ENCODE measurements at places on chromosomes 5 and 9.

GRCh38 chr5:180207593-180207992, 1.4 kb downstream of the RASGEF1C start:
- DNase-seq, result no peak

DNA sequence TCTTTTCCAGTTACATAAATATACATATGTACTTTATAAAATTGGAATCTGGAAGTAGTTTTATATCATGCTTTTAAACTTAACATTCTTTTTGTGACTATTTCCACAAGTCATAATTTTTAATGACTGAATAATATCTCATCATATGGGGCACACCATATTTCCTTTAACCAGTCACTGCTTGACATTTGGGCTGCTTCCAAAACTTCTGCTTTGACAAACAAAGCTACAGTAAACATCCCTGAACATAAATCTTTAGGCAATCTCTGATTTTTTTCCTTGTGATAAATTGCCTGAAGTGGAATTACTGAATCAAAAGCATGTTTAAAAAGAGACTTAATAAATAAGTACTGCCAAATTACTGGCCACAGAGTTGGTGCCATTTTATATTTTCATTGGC, 178.0 kb downstream of the FSTL4 start:
- DNase-seq, result no peak

DNA sequence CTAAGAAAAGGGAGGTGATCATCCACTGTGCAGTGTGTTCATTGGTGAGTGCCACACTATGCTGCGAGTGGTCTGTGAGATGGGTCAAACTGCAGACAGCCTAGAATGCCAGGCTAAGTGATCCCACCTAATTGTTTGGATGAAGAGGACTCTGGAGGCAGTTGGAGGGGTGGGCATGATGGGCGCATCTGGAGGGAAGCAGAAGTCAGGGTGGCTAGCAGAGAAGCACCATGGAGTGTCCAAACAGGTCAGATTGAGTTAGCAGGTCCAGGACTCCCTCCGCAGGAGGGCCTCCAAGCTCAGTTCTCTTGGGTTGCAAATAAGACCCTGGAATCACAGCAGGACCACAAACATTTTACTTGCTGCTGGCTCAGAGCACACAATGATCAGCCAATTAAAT, 19.9 kb upstream of the ANGPTL2 start:
- DNase-seq, result no peak

DNA sequence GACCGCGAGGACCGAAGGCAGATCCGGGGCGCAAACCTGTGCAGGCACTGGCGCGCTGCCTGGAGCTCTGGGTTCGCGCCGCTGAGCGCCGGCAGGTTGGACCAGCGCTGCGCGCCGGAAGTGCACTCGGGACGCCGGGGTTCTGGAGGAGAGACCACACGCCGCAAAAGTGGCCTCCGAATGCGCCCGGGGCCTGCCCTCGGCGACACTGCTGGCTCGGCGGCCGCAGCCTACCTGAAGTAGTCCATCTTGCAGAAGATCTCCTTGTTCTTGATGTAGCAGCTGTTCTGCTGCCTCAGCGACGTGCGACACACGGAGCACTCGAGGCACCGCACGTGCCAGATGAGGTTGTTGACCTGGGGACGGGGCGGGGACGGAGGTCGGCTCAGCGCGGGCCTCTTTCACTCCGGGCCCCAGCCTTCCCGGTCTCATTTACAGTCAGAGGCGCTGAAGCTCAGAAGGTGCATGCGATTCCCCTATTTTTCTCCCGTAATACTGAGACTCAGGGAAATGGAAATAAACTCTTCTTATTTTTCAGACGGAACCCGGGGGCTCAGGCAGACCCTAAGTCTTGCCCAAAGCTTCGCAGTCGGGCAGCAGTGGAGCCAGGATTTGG, 2.5 kb downstream of the LHX6 start:
- no peak for DNase-seq

DNA sequence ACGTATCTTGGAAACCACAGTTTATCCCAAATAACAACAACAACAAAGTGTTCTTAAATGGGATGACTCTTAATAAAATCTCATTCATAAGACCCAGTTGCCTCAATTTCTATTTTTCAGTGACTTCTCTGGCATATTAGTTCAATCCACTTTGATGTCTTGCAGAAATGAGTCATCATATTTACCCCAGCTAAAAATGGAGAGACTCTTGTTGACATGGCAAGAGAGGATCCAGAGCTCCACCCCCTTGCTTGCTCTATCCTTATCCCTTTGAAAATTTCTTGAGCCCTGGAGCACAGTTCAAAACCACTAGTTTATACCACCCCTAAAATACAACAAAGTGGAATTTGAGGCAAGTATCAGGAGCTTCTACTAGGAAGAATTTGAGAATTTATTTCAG, 20.8 kb downstream of the VCAN start:
- no peak for DNase-seq

GRCh38 chr9:112784020-112784785, 33.6 kb downstream of the SNX30 start:
- DNase-seq, result no peak

DNA sequence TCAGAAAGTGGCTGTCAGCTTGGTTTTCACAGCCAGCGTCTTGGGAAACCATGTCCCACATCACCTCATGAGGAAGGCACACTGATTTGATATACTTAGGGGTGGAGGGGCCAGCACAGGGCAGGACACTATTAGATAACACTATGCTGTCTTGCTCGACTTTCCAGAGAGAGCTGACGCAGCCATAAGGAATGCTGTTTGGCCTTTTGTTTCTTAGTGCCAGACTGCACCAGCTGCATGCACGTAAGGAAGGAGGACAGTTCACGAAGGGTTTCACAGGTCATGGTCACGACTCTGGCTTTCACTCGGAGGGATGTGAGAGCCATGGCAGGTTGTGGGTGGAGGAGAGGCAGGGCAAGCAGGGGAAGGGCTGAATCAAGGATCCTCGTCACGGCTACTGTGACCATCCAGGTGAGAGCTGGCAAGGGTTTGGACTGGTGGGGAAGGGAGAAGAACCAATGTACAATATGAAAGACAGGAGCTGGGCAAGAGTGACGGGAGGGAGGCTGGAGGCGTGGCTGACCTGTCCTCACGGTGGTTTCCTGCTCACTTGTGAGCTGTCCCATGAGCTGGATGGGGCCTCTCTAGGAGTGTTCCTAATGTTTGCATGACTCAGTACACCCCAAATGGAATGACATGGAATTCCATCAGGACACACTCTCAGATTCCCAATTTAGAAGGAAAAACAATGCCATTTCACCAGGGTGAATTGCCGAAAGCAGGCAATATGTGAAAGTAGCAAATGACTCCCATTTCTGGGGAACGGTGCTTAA, 61.7 kb downstream of the OTULIN start:
- DNase-seq, result no peak

DNA sequence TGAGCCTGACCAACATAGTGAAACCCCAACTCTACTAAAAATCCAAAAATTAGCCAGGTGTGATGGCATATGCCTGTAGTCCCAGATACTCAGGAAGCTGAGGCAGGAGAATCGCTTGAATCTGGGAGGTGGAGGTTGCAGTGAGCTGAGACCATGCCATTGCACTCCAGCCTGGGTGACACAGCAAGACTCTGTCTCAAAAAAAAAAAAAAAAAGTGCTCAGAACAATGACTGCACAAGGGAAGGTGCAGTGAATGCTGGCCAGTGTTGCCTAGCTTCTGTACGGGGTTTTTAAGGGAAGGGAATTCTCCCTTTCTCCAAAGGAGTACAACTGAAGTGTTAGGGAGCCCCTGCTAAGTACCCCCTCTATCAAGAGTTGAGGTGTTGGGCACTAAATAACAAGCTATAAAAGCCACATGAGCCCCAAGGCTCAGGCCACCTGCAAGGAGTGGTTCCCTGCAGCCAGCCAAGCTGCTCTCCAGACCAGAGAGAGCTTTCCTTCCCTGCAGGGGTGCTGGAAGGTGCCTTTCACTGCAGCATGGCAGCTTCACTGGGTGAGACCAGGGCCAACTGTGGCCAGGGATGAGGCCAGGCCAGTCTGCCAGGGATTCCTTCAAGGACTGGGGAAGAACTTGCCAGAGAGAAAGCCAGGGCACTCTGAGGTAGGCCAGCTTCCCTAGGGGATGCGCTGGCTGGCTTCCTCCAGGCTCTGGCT, 14.8 kb downstream of the GADD45G start:
- no peak for DNase-seq

DNA sequence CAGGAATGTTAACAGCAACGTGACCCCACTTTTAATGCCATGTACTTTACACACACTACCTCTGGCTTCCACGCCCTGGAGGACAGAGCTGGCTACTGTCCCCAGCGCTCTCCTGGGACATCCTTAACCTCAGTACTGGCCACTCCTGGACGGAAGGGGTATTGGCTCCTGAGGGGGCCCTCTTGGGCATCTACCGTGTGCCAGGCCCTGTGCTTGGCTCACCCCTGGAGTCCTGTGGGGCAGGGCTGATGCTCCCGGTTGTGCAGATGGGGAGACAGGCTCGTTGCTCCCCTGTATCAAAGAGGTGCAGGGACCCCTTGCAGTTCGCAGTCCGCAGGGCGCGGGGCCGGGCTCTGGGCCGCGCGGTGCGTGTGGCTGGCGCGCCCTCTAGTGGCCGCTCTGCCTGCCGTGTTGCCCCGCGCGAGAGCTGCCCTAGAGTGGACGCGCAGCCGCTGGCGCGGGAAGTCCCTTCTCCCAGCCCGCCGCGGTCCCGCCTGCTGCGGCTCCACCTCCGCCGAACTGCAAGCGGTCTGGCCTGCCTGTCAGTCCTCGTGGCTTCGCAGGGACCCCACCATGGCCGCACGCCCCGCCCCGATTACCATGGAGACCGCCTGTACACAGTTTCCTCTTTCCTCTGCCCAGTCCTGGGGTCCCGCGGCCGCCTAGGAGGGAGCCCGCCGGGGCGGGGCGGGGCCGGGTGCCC, at the start of gene WDR38:
Gene WDR38 (plus strand): TSS at position 632 of the 703 bp plus-strand sequence. CDS start 72 bp downstream, outside the sequence.
- DNase-seq, result peak; percentile 80

DNA sequence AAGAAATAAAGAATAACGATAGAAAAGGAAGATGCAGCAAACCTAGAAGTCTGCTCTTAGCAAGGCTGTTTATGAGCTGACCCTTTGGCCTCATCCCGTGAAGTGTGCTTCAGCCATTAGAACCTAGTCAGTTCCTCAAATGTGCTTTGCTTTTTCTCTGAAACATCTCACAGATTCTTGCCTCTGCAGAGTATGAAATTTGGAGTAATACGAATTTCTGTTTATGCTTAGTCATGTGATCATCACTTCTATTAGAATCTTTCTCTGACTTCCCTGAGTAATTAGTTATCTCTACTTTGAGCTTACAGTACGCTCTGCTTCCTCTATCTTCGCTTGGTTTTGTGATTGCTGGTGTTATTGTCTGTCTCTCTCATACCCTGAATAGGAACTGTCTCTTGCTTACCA, 11.3 kb downstream of the CYSTM1 start:
- no peak for DNase-seq

GRCh38 chr5:97191893-97192292, 8.8 kb upstream of the RIOK2 start:
- DNase-seq, result no peak

GRCh38 chr9:132007371-132008025, 72.2 kb downstream of the MED27 start:
- DNase-seq, result no peak

- DNase-seq, result no peak
Measured at GRCh38 chr9:138112090-138112748, 234.6 kb downstream of the CACNA1B start.

- no peak for DNase-seq
Measured at GRCh38 chr5:125002727-125003598, 256.5 kb upstream of the ZNF608 start.

DNA sequence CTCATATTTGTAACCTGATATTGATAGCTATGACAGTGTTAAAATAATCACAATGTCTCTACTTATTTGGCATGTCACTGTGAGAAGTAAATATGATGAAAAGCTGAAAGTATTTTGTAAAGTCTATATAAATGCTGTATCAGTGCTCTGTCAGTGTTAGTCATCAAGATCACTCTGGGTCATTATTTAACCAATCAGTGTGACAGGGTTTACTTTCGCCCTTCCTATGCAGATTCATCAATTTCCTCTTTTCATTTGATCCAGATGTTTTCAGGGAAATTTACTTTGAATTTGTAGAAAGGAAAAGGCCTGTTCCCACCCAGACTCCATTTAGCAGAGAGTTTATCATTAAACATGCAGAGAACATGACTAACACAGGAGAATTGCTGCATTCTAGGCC, 9.9 kb upstream of the PCSK5 start:
- no peak for DNase-seq

GRCh38 chr9:110036286-110036685, 171.7 kb downstream of the C9orf152 start:
- DNase-seq, result no peak

- no peak for DNase-seq
Measured at GRCh38 chr9:129497005-129497812, 123.7 kb downstream of the C9orf50 start.

Data from KBM-7 (cell line).